Activated T-helper 1 cell treated with anti-CD3 and anti-CD28 coated beads, Interleukin-12 subunit alpha, Interleukin-12 subunit beta, Interleukin-2, Interleukin-4 antibody, amounts not matched to agents 30 ng/mL and 10 ng/mL and 1 ng/mL, durations not matched to agents 14 hours and 24 hours and 36 hours (primary cell): ENCODE measurements at places on chromosomes 13 and 19.

GRCh38 chr13:98143601-98144026 lies 720 bp downstream of the FARP1 start:
- no peak for DNase-seq

DNA sequence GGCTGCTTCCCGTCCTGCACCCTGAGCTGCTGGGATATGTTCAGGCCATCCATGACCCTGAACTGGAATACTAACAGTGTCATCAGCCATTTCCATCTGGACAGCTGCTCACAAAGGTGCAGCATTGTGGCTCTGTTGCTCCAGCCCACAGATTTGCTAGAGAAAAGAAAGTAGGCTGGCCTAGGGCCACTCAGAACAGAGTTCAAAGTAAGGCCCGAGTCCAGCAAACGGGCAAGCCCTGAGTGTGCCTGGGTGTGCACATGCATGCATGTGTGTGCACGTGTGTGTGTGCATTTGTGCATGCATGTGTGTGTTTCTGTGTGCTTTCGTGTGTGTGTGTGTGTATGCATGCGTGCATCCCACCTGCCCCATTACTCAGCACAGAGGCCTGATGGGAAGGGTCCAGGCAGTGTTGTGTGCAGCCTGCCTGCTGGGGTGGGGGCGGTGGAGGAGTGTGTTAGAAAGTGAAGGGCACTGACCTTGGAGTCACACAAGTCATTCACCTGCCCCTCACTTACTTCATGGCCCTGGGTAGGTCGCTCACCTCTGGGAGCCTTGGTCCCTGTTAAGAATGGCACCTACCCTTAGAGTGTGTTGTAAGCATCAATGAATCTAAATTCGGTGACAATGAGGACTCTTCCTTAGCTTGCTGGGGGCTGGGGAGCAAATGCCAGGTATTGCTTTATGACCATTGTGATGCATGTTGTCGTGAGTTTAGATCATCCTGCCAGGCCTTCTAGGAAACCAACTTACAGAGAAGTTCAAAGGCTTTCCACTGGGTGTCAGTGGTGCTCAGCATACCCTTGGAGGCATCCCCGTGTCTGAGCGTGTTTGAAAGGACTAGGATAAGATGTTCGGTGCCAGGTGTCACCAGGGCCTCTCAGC lies 53.2 kb downstream of the GPR12 start:
- DNase-seq: peak; percentile 5

- DNase-seq: no peak
Observed at GRCh38 chr19:41921577-41922576, 6.4 kb downstream of the ERFL start.

- peak; percentile 66 for DNase-seq
Observed at GRCh38 chr19:49554701-49555181, 25.6 kb downstream of the NOSIP start.

DNA sequence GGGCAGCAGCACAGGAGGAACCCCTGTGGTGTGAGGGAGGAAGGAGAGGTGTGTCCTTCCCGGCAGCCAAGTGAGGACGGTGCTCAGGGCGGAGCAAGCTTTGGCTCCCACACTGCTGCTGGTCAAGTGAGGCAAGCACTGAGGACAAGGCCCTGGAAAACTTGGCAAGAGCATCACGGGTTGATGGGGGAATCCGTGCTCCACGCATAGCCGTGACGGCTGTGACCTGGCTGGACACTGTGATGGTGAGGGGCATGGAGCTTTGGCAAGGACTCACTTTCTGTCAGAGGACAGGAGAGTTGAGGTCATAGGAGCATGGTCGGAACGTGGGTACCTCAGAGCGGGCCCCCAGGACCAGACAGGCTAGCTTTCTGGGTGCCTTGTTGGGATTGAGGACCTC lies 29.0 kb upstream of the SLC15A1 start:
- no peak for DNase-seq

DNA sequence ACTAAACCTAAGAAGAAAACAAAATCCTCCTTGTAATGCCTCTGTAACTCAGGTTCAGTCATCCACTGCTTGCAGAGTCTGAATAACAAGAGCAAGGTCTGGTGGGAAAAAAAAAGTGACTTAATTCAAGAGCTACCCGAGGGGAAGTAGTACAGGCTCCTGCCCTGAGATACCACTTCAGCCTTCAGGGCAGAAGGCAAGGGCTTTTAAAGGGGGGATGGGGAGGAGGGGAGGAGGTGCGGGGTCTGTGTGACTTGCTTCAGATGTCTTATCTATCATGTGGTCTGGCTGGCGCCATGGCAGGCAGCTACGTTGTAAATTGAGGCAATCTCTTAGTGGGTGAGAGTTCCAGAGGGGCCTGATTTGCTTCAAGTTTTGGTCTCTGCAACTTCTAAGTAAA lies 66.7 kb downstream of the LRRC63 start:
- no peak for DNase-seq

DNA sequence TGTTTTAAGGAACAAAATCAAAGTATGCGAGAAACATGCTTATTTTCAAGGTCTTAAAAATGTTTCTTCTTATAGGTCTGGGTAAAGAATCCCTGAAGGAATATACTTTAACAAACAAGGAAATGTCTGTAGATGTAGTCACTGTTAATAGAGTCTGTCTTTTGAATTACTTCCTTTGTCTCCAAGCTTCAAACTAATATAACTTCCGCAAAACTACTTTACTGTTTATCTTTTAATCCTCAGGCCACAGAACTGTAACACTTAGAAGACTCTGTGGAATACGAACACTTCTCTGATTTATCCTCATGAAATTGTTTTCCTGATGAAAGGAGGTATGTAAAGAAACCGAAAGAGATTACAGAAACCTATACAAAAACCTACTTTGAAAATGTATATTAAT lies 316.0 kb downstream of the PCDH9 start:
- no peak for DNase-seq

GRCh38 chr19:46791944-46792343 lies 3.5 kb upstream of the SLC1A5 start:
- peak; percentile 41 for DNase-seq

GRCh38 chr13:100608906-100609305 lies 20.3 kb upstream of the GGACT start:
- DNase-seq: no peak

DNA sequence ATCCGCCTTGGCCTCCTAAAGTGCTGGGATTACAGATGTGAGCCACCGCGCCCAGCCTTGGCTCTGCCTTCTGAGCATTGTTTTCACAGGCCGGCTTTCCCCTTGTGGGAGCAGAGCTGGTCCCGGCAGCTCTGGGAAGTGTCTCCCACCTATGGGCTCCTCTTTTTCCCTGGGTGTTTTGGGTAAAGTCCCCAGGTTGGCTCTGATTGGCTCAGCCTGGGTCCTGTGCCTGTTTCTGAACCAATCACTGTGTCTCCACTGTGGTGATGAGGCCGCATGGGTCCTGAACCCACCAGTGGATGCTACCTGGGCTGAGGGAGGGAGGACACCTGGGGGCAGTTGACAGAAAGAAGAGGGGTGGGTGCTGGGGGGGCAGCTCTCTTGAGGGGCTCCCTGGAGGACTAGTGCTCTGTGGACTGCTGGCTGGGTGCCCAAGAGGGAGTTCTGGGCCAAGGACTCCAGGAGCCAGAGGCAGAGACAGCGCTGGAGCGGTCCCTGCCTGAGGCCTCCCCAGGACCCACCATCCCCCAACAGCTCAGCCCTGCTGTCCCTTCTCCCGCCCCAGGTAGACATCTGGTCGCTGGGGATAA lies 19.6 kb upstream of the NCCRP1 start:
- no peak for DNase-seq

GRCh38 chr19:3785938-3786824 lies at the start of gene MATK:
MATK (minus strand) TSS chr19:3786381; CDS start chr19:3785135, 1,246 bp downstream.
- no peak for DNase-seq

- DNase-seq: no peak
Observed at GRCh38 chr19:35944556-35944955, 8.4 kb downstream of the LRFN3 start.

DNA sequence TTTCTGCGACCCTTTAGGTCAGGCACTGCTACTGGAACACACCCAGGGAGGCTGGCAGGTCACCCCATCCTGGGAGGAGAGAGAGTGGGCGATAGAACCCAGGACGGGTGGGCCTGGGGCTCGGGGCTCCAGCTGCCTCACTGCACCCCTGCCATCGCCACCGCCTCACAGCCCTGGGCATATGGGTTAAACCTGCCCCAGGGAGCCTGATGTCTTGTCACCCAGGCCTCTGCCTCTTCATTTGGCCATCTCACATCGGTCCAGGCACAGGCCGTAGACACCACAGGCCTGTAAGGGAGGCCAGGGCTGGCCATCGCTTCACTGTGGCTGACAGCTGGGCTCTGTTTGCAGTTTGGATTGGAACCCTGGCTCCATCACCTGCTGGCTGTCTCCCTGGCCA lies 10.2 kb downstream of the PRPF31 start:
- DNase-seq: no peak

DNA sequence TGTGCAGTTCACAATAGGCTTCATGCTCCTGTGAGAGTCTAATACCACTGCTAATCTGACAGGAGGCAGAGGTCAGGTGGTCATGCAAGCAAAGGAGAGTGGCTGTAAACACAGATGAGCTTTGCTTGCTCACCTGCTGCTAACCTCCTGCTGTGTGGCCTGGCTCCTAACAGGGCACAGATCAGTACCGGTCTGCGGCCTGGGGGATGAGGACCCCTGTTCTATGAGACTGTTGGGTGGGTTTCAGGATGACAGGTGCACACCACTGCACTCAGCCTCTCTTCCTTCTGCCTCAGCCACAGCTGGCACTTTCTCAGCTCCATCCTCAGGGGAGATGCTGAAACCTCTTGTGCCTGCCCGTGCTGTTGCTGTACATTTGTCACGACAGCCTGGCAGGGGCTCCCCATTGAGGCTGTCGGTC lies 9.7 kb downstream of the CLEC4G start:
- no peak for DNase-seq

GRCh38 chr13:62767473-62767872 lies 1351.8 kb upstream of the PCDH20 start:
- no peak for DNase-seq

- DNase-seq: no peak
Observed at GRCh38 chr19:13840305-13841085, 36.4 kb upstream of the NANOS3 start.

GRCh38 chr19:53196777-53197396 lies 3.7 kb upstream of the ZNF665 start:
- peak; percentile 84 for DNase-seq

DNA sequence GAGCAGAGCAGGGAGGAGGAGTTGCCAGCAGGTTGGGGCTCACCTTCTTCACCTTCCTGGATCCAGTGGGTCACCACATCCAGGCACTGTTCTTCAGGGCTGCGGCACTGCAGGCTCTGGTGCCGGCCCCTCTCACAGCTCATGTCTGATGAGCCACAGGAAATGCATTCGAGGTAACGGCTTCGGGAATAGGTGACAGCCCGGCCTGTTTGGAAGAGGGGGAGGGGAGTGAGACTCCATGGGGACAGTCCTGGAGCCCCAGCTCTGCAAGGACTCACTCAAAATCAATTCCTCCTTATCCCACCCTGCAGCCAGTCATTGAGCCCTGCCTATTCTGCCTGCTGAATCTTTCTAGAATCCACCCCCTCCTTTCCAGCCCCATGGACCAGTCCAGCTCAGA lies 13.5 kb downstream of the PLAUR start:
- DNase-seq: no peak

- DNase-seq: no peak
Observed at GRCh38 chr13:22925881-22926747, 254.7 kb upstream of the SGCG start.

DNA sequence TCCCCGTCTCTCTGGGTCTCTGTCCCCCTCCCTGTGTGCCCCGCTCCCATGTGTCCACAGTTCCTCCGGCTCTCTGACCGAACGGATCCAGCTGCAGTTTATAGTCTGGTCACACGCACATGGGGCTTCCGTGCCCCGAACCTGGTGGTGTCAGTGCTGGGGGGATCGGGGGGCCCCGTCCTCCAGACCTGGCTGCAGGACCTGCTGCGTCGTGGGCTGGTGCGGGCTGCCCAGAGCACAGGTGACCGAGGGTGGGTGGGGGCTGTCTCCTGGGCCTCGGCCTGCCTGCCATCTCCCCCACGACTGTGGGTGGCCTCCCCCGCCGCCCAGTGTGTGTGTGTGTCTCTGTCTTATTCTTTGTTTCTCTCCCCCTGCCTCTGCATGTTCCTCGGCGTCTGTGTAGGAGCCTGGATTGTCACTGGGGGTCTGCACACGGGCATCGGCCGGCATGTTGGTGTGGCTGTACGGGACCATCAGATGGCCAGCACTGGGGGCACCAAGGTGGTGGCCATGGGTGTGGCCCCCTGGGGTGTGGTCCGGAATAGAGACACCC lies 10.3 kb downstream of the TRPM4 start:
- no peak for DNase-seq

DNA sequence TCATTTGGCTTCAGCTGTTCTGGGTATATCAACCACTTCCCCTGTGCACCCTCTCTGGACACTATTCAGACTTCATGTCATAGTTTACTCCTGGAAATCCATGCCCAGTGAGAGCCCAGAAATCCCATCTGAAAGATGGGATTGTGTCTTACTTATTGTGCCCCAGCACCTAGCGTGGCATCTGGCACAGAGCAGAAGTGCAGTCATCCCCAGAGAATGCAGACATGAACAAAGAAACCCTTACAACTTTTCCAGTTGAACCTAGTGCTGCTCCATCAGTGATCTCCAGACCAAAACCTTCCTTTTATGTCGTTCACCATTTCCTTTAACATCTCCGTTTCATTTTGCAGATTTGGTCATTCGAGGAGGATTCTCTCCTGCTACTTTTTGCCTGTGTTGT lies 60.6 kb downstream of the MBNL2 start:
- no peak for DNase-seq

GRCh38 chr13:99760456-99760855 lies 211.1 kb downstream of the ZIC5 start:
- no peak for DNase-seq

DNA sequence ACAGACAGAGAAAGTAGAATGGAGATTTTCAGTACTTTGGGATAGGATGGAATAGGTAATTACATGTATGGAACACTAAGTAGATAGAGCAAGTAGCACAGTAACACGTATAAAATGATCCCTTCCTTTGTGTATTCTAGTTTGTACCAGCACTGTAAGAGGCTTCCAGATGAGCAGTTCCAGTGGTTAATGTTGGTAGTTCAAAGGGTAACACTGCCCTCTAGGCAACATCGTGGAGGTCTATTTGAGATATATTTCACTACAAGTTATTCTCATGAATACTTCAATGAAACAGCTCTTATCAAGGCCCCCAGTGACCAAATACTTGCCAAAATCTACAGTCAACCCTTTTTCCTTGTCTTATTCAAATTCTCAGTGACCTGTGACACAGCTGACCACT lies 13.5 kb upstream of the ZNF563 start:
- no peak for DNase-seq
